Stimulated activated CD8-positive, alpha-beta memory T cell treated with anti-CD3 and anti-CD28 coated beads, Interleukin-12 subunit alpha, Interleukin-12 subunit beta, amount 100 ng/mL, for 1 hour (primary cell): ENCODE measurements at places on chromosomes 16 and 17.

GRCh38 chr16:9338068-9338467, 246.6 kb downstream of the HAPSTR1 start:
- DNase-seq, result no peak

GRCh38 chr16:70540994-70541393, 17.4 kb downstream of the SF3B3 start:
- no peak for DNase-seq

DNA sequence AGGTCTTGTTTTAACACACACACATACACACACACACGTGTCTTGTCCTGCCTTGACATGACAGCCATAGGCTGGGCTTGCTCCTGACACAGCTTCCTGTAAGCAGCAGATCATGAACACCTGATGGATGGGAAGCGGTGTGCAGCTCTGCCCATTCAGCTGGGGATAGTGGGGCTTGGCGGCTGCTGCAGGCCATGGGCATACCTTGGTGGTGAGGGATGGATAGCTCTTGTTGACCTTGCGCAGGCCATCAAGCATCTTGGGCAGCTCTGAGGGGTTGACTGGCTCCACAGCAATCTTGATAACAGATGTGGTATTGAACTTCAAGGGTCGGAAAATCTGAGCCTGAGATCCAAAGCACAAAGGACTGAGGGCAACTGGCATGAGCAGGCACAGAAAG, 12.0 kb downstream of the HIGD1B start:
- no peak for DNase-seq

DNA sequence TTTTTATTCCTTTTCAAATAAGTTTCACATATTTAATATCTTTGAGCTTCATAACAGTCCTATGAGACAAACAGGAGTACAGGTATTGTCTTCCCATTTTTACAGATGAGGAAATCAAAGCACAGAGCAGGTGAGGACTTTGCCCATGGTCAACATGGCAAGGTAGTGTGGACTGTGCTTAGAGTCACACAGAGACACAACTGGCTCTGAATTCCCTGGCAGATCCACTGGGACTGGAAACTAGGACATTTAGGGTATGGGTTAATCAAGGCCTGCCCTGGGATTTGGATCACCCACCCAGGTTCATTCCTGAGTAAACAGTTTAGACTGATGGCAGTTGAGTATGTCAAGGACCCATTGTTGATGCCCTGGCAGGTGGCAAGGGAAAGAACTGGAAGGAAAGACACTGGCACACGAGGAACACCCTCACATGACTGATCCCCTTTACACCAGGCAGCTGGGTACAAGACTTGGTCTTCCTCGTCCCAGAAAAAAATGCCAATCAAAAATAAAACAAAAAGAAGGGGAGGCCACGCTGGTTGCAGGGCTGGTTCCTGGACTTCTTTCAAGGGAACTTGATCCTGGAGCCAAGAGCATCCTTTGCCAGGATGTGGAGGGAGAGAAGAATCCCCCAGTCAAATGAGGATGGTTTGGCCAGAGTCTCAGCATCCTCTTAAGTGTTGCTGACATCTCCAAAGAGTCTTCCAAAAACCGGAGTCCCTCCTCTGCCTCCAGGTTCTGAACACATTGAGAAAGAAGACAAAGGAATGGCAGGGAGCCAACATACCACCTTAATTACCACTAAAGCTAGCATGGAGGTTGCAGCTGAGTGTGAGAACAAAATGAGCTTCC, 34.9 kb downstream of the CHD9 start:
- no peak for DNase-seq

DNA sequence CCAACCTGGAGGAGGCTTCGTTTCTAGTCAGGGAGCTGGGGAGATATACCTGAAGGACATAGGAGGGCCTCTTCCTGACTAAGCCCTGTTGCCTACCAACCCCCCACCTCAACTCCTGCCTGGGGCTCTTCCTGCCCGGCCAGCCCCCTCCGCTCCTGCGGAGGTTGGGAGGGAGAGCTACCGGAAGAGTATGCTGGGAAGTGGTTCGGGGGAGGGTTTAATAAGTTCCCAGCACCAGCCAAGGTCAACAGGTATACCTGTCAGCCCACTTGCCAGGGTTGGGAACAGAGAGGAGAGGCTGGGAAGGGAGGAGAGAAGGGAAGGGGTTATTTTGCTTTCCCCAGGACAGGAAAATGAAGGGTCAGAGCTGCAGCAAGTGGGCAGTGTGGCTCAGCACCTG, 4.7 kb downstream of the PPP1R1B start:
- DNase-seq, result no peak

DNA sequence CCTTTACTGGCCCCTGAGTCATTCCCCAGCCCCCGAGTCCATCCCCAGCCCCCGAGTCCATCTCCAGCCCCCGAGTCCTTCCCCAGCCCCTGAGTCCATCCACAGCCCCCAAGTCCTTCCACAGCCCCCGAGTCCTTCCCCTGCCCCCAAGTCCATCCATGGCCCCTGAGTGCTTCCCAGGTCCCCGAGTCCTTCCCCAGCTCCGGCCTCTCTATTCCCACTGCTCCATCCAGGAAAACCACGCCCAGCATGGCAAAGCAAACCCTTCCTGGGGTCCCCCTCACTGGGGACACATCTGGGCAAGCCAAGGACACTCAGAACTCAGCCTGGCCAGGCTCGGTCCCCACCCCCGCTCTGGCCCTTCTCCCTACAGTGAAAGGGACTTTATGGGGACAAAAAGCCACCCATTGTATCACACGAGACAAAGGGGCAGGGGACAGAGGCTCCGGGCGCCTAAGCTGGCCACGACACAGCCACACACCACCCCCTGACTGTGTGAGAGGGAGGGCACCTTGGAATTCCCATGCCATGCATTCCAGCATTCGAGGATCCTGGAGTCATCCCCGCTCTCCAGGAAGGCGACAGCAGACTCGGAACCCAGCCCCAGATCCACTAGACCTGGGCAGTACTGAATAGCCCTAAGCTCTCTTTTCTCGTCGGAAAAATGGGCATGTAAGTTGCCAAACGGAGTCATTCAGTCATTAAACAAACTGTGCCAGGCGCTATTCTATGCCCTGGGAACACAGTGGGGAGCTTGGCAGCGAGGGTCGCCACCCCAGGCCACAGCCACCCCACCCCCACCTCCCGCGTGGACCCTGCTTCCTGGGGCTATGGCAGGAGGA, 14.0 kb downstream of the PLLP start:
- DNase-seq, result no peak

DNA sequence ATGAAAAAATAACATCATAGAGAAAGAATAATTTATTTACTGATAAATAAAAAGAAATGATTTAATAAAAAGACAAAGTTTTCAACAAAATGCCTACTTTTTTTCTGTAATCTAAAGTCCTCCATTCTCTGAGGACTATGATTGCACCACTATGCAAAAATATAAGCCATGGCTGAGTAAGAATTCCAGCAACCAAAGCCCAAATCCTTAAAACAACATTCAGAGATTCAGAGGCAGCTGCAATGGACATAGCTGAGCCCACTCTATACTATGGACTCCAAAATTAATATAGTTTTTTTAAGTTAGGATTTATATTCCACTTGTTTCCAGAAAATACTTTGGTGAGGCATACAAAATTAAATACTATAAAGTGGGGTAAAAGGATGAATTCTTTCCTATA, 169.5 kb upstream of the C17orf78 start:
- DNase-seq, result no peak

- DNase-seq, result peak; percentile 60
These were observed 64.2 kb downstream of the PITPNC1 start for GRCh38 chr17:67441052-67441895.

DNA sequence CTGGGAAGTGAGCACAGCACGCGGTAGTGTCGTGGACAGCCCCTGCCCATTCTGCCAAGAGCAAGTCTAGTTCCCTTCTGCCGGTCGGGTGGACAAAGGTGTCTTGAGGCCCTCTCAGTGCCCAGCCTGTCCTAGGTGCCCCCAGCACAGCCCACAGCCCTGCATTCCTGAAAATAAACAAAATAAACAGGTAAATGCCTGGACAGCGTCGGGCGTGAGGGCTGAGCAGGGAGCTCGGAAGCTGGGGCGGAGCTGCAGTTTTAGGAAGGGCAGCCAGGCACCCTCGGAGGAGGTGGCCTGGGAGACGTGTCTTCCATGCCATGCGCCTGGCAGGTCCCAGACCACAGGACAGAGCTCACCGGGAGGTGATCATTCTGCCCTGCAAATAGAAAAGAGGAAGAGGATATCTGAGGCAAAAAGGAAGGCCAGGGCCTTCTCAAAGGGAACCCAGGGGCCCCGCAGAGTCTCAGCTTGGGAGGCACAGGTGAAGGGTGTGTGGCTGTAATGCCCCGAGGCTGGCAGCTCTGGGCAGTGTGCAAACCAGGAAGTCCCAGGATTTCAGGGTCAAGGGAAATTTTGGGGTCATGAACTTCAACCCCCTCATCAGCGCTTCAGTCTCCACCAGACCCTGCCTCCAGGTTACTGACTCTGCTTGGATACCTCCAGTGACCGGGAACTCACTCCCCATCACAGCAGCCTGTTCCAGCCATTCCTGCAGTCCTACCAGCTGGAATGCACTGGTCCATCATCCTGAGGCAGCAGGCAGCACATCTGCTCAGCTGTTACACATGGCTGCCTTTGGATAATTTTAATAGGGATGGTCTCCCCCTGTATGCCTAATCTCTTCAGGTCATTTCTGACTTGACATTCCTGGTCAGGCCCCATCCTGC, 1.7 kb downstream of the ZNF469 start:
- no peak for DNase-seq

DNA sequence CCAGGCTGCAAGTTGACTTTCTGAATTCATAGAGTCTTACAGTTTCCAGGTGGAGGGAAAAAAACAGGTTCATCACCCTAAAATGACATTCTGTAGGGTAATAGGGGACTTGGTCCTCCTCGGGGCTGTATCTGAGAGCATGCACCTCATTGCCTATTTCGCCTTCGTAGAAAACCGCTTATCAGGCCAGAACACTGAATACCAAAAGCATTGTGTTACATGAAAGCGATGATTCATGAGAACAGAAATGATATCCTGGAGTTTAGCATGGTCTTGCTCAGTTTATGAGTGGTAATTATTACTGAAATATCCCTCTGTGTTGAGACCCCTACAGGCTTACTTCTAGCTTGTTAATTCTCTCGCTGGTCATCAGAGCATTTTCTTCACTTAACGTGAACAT, 61.4 kb upstream of the ARHGAP44 start:
- no peak for DNase-seq

DNA sequence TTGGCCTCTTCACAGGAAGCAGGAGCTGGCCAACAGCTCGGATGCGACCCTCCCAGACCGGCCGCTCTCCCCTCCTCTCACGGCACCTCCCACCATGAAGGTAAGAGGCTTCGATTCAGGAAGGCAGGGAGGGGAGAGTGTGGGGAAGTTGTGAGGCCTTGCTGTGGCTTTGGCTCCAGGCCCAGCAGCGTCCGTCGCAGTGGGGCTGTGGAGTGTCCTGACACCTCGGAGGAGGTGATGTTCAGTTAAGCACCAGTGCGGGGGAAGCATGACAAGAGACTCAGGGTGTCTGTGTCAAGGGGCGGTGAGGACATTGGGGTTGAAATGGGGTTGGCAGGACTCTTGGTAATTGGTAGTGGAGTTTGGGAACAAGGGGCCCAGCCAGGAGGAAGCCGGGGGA, 109.0 kb downstream of the RAP1GAP2 start:
- no peak for DNase-seq

DNA sequence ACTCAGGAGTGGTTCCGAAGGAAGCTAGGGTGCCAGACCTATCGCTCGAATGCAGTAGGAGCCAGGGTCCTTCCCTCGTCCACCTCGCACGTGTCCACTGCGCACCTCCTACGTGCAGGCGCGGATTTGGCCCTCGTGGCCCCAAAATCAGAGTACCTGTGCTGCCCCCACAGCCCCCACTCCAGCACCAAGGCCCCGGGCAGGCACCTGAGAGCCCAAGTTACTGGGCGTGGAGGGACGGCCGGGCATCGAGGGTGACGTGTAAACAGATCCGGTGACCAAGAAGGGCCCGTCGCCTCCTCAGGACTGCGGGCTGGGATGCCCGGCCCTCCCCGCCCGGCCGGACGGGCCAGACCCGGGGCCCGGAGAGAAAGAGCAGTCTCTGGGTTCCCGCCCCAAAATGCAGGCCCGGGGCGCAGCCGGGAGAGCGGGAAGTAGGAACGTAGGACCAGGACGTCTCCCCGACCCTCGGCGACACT, 492 bp downstream of the SLC25A39 start:
- no peak for DNase-seq

- DNase-seq, result no peak
These were observed 6.0 kb downstream of the WFIKKN2 start for GRCh38 chr17:50841277-50841948.

GRCh38 chr16:58678716-58679115, 5.9 kb downstream of the SLC38A7 start:
- no peak for DNase-seq

DNA sequence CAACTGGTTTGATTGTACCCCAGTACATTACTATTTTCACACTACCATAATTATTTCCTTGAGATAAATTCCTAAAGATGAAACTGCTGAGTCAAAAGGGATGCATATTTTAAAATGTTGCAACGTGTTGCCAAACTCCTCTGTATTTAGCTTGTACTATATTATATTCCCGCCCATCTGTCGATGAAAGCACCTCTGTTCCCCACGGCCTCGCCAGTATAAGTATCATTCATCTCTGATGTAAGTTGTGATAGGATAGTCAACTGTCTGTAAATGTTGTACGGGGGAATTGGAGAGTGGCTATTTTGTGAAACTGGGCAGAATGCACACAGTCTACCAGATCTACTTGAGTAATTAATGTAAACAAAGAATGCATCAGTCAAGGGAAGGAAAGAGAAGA, 47.7 kb upstream of the TNRC6A start:
- no peak for DNase-seq

GRCh38 chr16:89842471-89843408, 14.5 kb downstream of the SPIRE2 start:
- DNase-seq, result no peak

- no peak for DNase-seq
These were observed 17.8 kb downstream of the IRX3 start for GRCh38 chr16:54268766-54269165.

GRCh38 chr16:66364959-66365306, 1.6 kb upstream of the CDH5 start:
- no peak for DNase-seq

DNA sequence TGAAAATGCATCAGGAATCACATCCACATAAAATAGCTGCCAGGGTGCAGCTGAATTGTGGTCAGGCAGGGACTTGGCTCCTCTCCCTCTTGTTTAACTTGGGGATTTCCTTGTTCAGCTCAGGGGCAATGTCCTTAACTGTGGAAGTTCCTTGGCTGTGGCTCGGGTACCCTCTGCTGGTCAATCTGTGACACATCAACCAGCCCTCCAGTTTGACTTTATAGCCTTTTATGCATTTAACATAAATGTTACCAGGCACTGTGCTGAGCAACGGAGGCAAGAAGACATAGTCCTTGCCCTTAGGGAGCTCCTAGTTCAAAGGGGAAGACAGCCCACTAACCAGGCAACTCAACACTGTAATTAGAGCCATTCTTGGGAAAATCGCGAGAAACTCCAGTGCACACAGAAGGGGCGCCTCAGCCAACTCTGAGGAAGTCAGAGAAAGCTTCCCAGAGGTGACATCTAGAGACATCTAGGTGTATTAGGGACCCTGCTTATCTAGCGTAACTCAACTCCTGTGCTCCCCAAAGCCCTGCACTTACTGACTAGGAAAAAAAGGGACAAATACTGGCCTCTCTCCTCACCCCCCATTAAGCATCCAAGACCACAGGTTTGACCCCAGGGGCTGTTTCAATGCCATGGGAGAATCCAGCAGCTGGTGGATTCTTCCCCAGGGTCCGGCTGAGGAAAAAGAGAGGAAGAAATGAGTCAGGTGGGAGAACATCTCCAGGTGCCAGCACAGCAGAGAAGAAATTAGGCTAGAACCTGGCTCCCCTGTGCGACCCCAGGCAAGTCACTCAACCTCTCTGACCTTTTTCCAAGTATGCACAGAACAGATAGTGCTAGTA, 17.3 kb upstream of the EEF2K start:
- peak; percentile 49 for DNase-seq
